ENCODE measurements at places on chromosomes 13 and 19.

- DNase-seq: no peak
Observed at GRCh38 chr13:98144027-98144741, 1.3 kb downstream of the FARP1 start.

- DNase-seq: no peak
Observed at GRCh38 chr19:38089440-38089839, 134.6 kb downstream of the DPF1 start.

GRCh38 chr19:21843081-21843480 is 7.1 kb upstream of the ZNF43 start:
- no peak for DNase-seq

DNA sequence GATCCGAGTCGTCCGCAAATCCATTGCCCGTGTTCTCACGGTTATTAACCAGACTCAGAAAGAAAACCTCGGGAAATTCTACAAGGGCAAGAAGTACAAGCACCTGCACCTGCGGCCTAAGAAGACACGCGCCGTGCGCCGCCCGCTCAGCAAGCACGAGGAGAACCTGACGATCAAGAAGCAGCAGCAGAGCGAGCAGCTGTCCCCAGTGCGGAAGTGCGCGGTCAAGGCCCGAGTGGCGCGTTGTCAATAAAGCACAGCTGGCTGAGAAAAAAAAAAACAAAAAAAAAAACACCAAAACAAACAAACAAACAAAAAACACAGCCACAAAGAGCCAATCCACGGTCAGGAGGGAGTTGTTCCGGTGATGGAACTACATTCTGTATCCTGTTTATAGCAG is 4.7 kb upstream of the GNA15 start:
- DNase-seq: no peak

- no peak for DNase-seq
Observed at GRCh38 chr13:109605846-109606245, 180.5 kb downstream of the IRS2 start.

DNA sequence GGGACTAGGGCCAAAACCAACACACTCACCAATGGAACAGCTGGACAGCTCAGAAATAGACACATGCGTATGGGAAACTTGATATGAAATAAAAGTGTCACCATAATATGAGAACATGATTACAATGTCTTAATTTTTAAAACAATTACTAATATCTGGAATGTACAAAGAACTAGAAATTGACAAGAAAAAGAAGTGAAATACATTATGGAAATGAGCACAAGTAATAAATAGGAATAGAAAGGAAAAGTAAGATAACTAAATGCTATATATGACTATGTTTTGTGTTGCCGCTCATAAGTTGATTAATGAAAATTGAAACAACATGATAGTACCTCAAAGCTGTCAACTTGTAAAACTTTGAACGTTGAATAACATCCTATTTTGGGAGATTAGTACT is 801.1 kb downstream of the SLITRK5 start:
- no peak for DNase-seq

DNA sequence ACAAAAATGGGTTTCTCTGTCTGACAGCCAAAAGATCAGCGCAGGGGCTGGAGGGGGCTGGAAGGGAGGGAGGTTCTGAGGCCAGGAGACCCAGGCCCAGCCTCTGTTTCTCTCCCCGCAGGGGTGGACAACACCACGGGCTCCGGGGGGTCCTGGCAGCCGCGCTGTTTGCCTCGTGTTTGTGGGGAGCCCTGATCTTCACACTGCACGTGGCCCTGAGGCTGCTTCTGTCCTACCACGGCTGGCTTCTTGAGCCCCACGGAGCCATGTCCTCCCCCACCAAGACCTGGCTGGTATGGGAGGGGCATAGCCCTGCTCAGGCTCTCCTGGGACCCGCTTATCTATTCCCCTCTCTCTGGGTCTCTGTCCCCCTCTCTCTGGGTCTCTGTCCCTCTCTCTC is 9.6 kb downstream of the CPT1C start:
- DNase-seq: no peak

DNA sequence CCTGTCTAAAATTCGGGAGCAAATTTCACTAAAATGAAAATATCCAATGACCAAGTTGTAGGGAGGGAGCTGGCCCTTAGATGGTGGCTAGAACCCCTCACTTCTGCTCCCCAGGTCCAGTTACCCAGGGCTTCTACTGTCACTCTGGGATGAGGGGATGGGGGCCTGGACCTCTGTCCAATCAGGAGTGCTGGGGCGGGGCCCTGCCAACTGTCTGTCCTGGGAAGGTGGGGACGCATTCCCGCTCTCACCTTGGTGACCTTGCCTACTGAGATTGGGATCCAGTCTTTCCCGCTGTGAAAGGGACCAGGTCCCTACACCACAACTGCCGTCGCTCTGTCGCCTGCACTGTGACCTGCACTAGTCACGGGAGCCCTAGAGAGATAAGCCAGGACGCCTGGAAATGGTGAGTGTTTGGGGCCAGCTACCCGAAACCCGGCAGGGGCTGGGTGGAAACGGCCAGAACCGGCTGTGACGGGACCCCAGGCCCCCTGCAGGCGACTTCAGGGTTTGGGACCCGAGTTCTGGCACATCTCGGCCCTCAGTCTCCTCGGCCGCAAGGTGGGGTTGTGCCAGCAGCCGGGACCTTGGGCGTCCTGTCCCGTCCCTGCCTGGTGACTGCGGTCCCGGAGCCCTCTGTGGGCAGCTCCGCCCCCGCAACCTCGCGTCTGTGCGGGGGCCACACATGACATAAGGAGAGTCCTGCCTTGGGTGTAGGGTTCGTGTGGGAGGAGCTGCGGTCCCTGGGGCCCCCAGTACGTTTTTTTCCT is 22.8 kb downstream of the ZNF20 start:
- DNase-seq: no peak

- DNase-seq: no peak
Observed at GRCh38 chr19:46391296-46392251, 21.8 kb downstream of the CCDC8 start.

DNA sequence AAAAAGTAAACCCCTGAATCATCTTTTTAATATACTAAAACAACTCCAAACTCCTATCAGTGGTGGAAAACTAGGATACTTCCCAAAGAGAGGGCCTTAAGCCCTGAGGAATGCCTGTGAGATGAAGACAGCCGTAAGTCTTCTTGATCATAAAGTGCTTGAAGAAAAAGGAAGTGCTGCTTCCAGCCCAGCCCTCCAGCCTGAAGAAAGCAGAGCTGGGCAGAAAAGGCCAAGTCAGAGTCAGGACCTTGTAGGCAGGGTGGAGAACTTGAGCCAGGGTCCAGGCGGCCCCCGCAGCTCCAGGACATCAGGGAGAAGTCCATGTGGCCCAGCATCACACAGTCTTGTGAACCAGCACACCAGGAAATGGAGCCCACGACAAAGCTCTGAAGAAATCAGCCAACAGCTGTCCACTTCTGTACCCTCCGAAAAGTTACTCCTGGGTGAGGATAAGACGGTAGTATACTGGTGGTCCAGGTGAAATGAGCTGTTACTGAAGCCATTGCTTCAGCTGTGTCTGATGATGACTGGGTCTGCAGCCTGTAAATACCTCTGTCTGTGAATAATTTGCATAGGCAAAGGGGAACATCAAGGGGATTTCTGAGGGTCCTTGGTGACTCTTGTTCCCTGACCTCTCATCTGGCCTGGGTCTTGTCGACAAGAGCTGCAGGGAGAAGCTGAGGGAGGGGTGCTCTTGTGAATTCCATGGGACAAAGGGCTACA is 18.7 kb upstream of the CRYL1 start:
- DNase-seq: no peak

- no peak for DNase-seq
Observed at GRCh38 chr13:51246025-51246417, 23.8 kb downstream of the FAM124A start.

DNA sequence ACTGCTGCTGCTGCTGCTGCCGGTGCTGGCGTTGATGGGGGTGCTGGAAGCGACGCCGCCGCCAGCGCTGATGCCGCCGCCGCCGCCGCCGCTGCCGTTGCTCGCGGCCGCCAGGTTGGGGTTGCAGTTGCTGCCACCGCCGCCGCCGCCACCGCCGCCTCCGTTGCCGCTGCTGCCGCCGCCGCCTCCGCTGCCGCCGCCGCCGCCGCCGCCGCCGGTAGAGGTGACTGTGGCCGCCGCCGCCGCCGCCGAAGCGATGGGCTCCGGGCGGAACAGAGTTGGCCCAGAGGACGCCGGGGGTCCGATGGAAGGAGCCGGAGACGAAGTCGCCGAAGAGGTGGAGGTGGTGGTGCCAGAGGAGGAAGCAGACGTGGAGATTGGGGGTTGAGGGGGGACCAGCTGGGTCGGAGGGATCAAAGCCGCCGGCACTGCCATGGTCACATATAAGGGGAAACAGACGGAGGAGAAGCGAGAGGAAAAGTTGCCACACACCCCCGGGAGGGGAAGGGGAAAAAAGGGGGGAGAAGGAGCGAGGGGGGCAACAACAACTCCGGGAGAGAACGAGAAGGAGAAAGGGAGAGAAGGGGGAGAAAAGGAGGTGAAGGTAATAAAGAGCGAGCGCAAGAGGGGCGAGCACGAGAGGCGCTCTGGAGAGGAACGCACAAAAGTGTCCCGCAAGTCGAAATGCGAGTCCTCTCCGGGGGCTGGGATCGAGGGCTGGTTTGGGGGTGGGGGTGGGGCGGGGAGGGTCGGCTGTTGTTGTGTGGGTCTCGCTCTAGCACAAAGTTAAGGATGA is 471 bp downstream of the DACH1 start:
- DNase-seq: no peak

GRCh38 chr13:45119469-45119990 is 780 bp upstream of the GTF2F2 start:
- no peak for DNase-seq

DNA sequence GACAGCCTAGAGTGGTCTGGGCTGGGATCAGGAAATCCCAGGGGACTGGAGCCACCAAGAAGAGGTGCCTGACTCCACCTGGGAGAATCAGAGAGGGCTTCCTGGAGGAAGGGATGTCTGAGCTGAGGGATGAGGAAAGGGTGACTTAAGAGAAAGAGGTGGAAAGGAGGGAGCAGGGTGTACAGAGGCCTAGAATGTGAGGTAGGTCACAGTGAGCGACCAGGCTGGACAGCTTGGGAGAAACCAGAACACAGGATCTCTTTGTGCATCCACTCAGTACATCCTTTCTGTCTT is 1.0 kb downstream of the TBCB start:
- no peak for DNase-seq

DNA sequence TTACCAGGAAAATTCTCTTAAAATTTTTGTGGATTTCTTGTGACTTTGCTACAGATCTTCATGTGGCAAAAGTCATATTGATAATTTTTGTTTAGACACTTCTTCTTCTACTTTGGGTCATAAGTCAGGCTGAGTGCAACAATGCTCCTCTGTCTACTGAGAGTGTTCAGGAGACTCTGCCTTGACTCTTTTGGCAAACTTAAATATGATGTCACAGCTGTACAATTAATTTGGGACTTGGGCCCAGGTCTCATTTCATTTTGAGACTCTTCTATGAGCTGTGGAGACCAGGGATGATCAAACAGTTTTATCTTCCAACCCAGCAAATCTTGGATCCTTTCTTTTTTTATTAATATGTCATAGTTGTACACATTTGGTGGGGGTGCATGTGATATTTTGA is 19.7 kb upstream of the IPO5 start:
- no peak for DNase-seq

- DNase-seq: no peak
Observed at GRCh38 chr13:48862572-48862971, 113.1 kb upstream of the FNDC3A start.

DNA sequence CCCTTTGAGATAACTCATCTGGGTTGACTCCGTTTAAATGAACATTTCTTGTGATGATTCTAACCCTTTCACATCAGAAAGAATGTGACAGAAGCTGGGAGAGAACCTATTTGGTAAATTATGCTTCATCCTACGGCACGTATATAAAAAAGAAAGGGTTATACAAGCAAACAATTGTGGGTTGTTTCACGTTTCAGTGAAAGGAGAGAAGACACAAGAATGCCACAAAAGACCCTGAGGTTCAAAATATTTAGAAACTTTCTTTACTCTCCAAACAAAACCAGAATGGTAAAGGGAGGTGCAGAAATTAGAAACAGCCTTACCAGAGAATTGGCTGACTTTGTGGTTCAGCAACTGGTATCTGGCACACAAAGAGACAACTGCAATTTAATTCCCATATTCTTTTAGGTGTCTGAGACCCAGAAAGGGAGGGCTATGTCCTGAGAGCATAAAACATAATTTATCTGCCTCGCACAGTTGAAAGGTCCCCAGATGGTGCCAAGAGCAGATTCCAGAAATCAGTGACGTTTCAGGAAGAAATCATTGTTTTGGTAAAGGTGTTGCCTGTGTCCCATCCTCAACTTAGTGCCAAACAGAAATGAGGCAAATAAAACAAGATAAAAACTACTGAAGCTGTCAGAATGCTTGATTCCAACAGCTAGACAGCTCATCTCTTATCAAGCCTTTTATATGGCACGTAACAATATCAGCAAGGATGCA is 361.4 kb downstream of the EFNB2 start:
- DNase-seq: no peak

GRCh38 chr19:35797663-35798062 is 15.0 kb downstream of the PRODH2 start:
- DNase-seq: no peak

GRCh38 chr19:50486823-50487515 is 10.3 kb upstream of the GARIN5A start:
- DNase-seq: no peak

DNA sequence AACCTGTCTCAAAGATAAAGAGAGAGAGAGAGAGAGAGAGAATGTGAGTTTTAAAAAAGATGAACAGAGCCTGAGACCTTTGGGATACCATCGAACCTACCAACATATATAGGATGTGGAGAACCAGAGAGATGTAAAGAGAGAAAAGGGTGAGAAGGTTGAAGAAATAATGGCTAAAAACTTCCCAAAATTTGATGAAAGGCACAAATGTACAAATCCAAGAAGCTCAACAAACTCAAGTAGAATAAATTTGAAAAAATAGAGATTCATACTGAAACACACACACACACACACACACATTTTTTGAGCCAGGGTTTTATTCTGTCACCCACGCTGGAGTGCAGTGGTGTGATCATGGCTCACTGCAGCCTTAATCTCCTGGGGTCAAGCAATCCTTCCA is 16.3 kb downstream of the ZNF558 start:
- DNase-seq: no peak

DNA sequence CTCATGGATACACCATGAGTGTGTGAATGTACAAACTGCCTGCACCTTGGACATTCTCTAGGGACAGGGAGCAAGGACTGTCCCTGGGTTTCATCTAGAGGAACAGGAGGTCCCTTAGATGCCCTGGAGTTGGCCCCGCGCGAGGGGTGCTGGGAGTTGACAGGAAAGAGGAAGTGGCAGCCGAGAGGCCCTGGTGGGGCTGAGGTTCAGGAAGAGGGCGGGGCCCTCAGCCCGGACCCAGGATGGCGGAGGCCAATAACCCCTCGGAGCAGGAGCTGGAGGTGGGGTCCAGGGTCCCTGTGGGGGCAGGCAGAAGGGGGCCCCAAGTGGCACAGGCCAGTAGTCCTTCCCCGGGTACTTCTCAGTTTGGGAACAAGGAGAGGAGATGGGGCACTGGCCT is 6.9 kb downstream of the PKN1 start:
- DNase-seq: no peak

Data from NCI-H187 treated with DMSO at 0.1 percent for 48 hours (cell line).